Mesenchymal stem cell (in vitro differentiated cells and primary cell): ENCODE measurements at places on chromosomes 5 and 9.

DNA sequence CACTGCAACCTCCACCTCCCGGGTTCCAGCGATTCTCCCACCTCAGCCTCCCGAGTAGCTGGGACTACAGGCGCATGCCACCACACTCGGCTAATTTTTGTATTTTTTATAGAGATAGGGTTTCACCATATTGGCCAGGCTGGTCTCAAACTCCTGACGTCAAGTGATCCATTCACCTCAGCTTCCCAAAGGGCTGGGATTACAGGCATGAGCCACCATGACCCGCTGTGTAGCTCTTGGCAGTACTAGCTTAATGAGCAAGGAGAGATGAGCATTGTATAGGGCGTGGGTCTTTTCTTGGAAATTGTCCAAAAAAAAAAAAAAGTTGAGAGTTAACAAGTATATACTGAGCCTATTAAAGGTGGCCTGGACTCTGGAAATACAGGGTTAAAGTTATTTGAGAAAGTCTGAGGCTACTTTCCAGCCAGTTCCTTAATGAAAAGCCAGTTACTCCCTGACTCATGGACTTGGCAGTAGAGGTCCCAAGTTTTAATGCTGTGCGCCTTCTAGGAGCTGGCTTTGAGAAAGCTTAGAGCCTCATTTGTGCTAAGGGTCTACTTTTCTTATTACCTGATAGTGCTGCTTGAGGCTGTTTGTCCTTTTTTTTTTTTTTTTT, 4.2 kb upstream of the FGF18 start:
- DNase-seq: no peak

DNA sequence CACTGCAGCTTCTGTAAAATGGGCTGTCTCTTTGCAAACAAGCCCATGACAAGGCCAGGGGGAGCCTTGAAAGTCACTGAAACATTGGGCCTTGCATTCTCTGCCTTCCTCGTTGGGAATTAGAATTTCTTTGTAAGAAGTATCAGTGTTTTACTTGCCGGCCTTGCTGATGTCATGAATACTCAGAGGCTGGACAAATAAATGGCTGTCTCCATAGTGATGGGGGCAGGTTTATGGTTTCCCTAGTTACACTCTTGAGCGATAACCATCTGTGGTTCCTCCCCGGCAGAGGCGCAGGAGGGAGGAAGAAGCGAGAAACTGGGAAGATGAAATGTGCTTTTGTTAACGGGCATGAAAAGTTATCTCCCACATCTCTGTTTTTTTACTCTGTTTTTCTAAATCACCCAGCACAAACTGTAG, 272.7 kb upstream of the PANK3 start:
- DNase-seq: peak; percentile 49

- no peak for DNase-seq
Observed at GRCh38 chr5:61641748-61642565, 309.9 kb downstream of the ZSWIM6 start.

DNA sequence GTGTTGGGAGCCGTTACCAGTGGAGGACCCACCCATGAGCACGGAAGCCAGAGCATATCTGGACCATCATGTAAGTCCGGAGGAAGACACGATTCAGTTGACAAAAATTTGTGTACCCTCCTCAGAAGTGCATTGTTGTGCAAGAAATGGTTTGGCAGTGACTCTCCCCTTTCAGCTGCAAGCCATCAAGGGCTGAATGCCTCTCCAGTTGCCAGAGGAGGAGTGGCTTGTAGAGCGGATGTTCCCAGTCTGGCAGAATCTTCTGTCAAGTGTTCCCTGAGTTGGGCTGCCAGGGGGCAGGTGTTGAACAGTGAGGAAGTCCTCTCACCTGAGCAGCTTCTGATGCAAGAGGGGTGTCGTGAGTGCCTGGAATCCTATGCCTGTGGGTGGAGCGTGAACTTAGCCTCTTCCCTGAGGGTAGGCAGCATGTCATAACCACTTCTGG, 27.6 kb upstream of the CDKN2AIPNL start:
- DNase-seq: peak; percentile 93

GRCh38 chr5:109146591-109146990, 263.2 kb downstream of the PJA2 start:
- no peak for DNase-seq

GRCh38 chr5:14241141-14241540, 98.0 kb downstream of the TRIO start:
- DNase-seq: no peak

DNA sequence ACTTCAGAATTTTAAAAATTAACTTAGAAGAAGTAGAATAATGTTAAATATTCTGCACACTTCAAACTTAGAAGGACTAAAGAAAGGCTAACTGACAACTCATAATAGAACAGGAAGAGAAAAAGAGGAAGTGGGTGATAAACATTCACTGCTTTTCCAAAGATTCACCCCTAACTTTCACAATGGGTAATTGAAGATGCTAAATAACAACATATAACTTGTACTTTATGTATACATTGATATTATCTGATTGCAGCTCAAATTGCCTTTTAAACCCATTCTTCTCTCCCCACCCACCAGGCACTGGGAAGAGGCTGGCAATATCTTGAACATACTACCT, 376.6 kb downstream of the EFNA5 start:
- DNase-seq: no peak

DNA sequence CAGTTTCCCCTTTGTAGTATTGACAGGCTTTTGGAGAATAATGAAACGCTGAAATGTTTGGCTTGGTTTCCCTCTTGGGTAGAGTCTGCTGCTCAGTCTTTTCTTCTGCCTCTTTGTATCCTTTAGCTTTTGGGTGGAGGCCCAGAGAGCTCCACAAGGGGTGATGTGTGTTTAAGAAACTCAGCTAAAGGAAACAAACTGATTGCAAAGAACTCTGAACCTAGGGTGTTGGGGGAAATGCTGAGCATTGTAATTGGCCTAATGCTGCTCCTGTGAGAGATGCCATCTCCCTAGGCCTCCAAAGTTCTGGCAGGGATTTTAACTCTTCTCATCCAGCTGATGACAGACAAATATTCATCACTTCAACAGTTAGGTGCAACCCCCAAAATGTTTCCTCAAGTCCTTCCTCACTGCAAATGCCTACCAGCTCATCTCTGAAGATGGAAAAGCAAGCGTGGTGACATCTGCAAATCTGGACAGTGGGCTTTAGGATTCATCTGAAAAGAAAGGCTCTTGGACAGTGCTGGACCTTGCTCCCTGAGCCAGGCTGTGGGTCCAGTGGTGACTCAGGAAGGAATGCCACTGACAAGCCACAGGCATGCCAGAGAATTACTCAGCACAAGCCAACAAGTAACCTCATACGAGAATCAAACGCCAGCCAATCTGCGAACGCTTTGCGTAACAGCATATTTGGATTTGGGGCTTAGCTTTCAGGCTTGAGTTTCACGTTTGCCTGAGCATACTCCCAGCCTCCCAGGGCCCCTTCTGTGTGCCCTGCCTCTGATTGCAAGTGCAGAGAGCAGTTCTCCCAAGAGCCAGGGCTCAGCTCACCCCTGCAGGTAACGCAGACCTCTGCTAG, 30.5 kb upstream of the ZSWIM6 start:
- peak; percentile 99 for DNase-seq

DNA sequence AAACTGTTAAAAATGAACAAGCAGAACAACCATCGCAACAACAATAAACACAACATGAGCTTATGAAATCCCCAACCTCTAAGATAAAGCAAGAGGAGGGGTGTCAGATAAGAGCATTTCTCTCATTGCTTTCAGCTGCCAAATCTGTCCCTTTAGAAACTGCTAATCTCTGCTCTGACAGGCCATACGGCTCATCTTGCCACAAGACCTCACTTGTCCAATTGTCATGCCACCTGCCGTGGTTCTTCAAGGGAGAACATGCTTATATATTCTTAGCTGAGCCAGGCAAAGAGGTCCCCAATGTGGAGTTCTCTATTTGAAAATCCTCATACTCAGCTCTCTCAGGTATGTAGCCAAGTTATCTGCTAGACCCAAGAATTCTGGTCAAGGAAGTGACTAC, 405.0 kb upstream of the TNC start:
- no peak for DNase-seq

DNA sequence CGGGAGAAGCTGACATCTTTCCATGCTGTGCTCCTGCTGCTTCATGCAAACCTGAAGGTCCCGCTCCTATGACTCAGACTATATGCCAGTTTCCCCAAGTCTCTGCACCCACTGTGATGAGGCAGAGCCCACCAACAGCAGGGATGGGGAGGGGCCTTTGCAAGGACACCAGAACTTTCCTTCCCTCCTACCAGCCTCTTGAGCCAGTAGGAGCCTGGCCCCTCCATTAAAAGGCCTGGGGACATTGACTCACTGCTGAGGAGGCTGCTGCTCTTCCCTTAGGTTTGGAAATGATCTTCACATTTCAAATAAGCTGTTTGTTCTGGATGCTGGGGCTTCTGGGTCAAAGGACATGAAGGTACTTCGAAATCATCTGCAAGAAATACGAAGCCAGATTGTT, 26.1 kb upstream of the CTSL start:
- DNase-seq: no peak

- DNase-seq: no peak
Observed at GRCh38 chr5:96332535-96333366, 100.3 kb downstream of the PCSK1 start.

DNA sequence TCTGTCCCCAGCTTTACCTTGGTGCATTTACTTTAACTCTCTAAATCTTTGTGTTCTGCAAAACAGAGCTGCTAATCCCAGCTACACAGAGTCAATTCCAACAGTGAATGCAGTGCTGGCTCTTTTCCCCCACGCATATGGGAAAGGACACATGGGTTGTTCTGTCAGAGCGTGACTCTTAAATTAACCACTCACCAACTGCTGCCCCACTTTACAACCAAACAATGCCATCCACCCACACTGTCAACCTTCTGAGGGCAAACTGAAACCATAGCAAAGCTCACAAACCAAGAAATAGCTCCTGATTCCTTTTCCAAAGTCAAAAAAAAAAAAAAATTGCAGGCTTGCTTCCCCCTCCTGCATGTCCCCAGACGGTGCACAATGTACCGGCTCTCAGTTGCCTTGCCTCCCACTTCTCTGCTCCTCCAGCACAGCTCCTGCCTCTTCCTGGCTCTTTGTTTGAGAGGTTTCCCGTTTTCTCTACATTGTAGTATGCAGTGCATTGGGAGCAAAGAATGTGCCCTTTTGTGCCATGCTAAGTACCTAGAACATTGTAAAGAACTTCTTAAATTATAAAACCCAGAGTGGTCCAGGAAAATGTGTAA, 151.5 kb upstream of the DAPK1 start:
- no peak for DNase-seq

GRCh38 chr9:5140151-5140550, 45.3 kb downstream of the INSL6 start:
- no peak for DNase-seq

DNA sequence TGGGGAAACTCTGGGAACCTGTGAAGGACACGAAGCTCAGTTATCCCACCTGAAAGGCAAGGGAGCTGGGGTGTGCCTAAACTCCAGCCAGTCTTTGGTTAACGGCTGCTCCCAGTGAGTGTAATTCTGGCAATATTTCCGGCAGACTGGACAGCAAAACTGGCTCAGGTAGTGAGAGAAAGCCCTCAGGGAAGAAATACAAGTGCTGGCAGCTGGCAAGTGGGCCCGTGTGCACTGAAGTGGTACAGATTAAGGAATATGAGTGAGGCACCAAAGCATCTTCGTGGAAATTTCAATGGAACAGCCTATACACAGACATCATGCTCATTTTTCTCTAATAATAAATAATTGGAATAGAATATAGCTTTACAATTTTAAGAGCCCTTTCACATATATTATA, 56.2 kb downstream of the ABHD17B start:
- no peak for DNase-seq

DNA sequence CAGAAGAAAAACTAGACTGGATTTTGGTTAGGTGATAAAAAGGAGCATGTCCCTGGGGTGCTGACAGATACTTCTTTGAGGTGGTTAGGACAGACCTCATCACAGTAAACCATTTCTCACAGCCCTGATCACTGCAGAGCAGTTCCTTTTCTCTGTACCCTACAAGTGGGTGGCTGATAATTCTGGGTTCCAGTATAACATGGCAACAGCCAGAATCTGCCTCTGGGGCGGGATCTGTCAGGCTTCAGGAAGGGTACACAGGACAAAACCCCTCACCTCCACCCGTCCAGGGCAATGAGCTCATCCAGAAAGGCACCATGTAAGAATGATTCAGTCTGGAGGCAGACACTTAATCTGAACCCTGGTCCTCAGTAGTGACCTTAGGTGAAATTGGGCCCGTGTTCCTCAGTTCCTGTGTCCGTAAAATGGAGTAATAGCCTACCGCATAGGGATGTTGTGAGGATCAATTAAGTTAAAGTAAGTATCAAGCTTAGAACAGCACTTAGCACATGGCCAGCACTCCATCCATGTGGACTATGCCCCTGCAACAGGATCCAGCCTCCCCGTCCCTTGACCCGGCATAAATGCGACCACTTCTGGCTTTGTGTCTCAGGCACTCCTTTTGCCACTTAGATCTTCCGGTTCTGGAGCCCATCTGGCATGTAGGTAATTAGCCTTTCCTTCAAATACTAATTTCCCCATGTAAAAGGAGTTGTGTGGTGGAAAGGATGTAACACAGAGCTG, 129.2 kb downstream of the LHFPL2 start:
- peak; percentile 28 for DNase-seq

GRCh38 chr9:130426467-130426773, 18.3 kb upstream of the ASS1 start:
- DNase-seq: no peak

DNA sequence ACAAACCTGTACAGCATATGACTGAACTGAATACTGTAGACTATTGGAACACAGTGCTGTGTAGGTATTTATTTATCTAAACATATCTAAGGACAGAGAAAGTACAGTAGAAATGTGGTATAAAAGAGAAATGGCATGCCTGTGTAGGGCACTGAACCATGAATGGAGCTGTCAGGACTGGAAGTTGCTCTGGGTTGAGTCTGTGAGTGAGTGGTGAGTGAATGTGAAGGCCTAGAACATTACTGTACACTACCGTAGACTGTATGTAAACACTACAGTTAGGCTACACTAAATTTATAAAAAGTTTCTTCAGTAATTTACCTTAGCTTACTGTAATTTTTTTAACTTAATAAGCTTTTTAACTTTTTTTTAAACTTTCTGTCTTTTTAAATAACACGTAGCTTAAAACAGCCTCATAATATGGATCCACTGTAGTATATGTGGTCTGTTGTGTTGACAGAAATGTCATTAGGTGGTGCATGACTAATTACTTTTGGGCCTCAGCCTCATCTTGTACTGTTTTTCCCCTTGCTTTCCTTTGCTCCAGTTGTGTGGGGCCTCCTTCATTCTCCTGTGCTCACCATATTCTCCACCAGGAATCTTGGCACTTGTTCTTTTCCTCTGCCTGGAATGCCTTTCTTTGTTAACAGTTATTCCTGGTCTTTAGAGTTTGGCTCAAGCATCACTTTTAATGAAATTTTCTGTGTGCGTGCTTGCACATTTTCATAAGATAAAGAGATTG, 8.8 kb downstream of the SPIN1 start:
- peak; percentile 73 for DNase-seq

- DNase-seq: no peak
Observed at GRCh38 chr9:28319981-28320380, 746.7 kb upstream of the C9orf72 start.

DNA sequence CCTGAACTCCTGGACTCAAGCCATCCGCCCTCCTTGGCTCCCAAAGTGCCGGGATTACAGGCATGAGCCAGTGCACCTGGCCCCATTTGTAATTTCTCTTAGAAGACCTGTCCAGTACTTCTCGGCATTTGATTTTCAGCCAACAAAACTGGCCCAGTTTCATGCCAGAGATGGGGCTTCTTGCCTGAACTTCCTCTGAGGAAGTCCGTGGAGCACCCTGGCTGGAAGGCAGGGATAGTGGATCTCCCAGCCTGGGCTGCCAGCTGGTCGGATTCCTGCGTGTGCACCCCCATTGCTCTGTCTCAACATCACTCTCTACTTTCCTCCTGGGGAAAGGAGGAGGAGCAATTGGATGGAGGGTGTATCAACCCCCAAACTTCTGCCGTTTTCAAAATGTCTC, 39.0 kb downstream of the FAM78A start:
- DNase-seq: no peak
